Peyer's patch (tissue), 4 donors: ENCODE measurements at places on chromosomes 2 and 18. TPM values are rescaled to one million over a fixed set of nuclear protein-coding genes. Genes with fewer than 3 reads are reported as not detected.

Gene CAVIN2
- total RNA-seq, result 16.0 TPM

Gene CCL20
- total RNA-seq, result 14.0 TPM

Gene ITPRIPL1
- total RNA-seq, result 1.1 TPM

GRCh38 chr18:61400716-61401115 lies 67.5 kb downstream of the CDH20 start:
- H3K27ac ChIP-seq, result no peak overlapping the region
- peaks cover 5% of the 10 kb centered on the region for H3K4me1 ChIP-seq
- H3K4me3 ChIP-seq, result no peak overlapping the region
- H3K27me3 ChIP-seq, result no peaks in the 10 kb centered on the region
- H3K36me3 ChIP-seq, result no peaks in the 10 kb centered on the region

- no peaks in the 10 kb centered on the region for H3K4me1 ChIP-seq
- H3K36me3 ChIP-seq, result no peaks in the 10 kb centered on the region
- H3K4me3 ChIP-seq, result no peak overlapping the region
- H3K27ac ChIP-seq, result no peak overlapping the region
- no peaks in the 10 kb centered on the region for H3K27me3 ChIP-seq
Observed at GRCh38 chr2:225670111-225670974, 270.8 kb downstream of the NYAP2 start.

DNA sequence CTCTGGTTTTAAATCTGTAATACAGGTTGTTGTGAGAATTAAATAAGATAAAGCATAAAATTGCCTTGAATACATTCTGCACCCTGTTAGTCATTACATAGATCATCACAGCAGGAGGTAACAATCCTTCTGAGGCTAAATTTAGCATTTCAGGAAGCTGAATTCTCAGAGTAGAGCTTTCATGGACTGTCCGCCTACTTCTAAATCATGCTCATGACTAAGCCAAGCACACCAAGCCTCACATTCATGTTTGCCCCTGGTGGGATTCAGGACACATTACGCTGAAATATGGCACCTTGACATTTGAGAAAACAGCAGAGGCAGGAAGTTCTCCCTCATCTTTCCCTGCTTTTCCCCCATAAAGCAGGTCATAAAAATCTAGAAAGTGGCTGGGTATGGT lies 16.6 kb upstream of the PIK3C3 start:
- H3K27me3 ChIP-seq, result no peaks in the 10 kb centered on the region
- DNase-seq, result no peak
- H3K4me1 ChIP-seq, result no peaks in the 10 kb centered on the region
- H3K4me3 ChIP-seq, result no peak overlapping the region
- H3K27ac ChIP-seq, result no peak overlapping the region

GRCh38 chr2:227234429-227234828 lies 70.0 kb downstream of the COL4A3 start:
- no peaks in the 10 kb centered on the region for H3K27me3 ChIP-seq
- DNase-seq, result no peak
- no peak overlapping the region for H3K27ac ChIP-seq
- H3K4me1 ChIP-seq, result no peaks in the 10 kb centered on the region
